ENCODE measurements at places on chromosomes 11 and 22.

DNA sequence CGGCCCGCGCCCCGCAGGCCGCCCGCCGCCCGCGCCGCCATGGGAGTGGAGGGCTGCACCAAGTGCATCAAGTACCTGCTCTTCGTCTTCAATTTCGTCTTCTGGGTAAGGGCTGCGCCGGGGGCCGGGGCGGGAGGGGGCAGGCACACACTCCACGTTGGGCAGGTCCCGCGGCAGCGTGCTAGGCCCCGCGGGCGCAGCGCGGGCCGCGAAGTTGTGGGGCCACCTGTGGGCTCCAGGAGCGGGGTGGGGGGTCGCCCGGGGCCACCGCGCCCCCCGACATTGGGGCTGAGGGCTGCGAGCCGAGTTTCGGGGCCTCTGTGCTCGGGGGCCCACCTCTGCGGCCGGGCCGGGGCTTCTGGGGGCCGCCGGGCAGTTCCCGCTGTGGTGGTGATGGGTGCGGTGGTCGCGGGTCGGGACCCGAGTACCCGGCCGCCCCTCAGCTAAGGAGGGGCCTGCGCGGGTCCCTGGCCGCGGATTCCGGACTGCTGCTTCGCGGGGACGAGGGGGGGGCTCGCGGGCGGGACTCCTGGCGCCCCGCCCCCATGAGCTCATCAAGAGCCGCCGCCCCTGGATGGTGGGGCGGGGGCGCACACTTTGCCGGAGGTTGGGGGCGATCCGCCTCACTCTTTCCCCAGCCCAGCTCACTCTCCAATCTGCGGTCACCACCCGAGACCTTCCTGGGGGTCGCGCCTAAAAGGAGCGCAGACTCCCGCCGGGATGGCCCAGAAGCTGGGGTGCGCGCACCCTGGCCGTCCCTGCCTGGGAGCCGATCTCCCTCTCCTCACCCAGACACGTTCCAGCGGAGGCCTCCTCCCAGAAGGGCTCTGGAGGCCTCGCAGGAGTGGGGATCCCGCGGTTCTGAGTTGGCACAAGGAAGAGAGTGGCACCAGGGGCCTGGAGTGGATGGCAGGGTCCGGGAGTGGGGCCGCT is 667 bp downstream of the CD81 start:
- peak; percentile 60 for DNase-seq

DNA sequence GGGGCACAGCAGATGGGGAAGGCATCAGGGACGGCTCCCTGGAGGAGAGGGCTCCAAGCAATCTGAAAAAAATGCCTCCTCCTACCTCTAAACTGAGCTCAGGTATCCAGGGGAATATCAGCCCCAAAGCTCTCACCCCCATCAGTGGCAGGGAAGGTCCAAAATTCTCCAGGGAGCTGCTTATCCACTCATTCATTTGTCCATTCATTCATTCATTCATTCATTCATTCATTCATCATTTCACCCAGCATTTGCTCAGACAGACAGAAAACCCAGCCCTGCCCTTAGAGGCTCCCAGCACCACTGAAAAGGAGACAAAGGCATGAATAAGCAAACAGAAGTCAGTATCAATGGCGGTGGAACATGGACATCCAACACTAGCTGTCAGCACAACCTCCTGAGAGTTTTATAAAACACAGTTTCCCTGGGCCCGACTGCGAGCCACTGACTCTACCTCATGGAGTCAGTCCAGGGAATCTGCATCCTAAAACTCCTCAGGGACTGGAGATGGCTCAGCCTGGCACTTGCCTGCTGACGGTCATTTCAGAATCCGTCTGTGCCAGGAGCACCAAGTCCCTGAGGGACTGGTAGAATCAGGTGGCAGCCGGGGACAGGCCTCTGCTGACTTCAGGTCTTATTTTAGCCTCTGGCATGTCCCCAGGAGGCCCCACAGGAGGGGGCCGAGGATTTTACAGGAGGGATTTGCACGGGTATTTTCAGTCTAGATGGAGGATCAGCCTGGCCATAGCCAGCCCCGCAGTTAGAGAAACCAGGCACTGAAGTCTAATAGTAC is 164.6 kb downstream of the MN1 start:
- no peak for DNase-seq

DNA sequence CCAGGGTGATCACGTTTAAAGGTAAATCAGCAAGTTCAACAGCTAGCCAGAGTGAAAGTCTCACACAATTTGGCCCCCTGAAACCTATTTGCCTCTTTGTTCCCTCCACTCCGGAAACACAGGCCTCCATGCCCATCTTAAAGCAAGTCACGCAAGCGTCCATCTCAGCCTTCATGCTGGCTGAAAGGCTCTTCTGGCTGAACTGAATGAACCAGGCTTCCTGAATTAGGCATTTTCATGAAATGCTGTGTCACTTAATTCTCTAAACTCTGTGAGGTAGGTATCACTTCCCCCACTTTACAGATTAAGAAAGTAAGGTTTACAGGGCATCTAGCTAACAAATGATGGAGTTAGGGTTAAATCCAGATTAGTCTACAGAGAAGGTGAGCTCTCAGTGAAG is 1.4 kb downstream of the SLC25A17 start:
- no peak for DNase-seq

DNA sequence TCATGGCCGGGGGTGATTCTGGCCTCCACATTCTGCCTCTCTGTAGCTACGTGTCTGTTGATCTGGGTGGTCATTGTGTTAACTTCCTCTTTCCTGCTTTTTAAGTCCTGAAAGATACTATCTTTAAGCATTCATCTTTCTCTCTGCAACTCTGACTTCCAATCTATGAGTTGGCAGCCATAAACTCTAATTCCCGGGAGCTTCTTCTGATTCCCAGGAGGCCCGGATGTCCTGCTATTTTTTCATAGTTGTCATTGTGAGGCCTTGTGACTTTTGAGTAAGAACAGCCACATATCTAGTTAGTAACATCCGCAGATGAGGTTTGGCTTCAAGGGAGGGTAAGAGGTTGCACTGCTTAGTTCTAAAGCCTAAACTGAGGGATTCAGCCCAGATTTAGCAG is 107.8 kb downstream of the SYN3 start:
- no peak for DNase-seq

DNA sequence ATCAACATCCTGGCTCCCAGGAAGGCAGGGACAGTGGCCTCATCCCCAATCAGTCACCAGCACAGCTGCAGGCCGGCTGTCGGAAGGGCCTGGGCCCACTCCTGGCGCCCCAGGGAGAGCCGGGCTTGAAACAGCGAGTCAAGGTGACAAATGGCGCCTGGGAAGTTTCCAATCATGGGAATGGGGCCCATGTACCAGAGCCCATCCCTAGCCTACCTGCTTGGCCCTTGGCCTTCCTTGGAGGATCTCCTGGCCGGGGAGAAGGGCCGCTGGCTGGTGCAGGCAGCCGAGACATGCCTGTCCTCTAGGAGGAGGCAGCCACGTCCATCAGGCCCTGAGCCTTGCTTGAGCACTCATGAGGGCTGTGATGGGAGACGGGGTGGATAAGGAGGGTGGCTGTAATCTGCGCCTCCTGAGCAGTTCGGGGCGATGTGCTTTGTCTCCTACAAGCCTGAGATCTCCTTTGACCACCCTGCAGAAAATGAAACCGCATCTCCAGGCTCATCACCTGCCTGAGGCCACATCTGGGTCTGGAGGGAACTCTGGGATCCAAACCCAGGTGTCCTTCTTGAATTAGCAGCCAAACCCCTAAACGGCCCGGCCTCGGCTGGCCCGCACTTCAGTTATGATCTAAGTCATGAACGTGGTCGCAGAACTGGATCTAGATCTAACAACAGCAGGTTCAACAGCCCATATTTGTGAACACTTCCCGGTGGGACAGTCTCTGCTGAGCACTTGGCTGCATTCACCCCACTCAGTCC is 862.0 kb downstream of the TBC1D22A start:
- no peak for DNase-seq

- DNase-seq, result no peak
These were observed 25.6 kb downstream of the OR2AG2 start for GRCh38 chr11:6746086-6746618.

GRCh38 chr11:129315781-129316579 is 59.7 kb upstream of the BARX2 start:
- DNase-seq, result no peak

- DNase-seq, result no peak
These were observed 5.2 kb downstream of the PPFIBP2 start for GRCh38 chr11:7518811-7519562.

DNA sequence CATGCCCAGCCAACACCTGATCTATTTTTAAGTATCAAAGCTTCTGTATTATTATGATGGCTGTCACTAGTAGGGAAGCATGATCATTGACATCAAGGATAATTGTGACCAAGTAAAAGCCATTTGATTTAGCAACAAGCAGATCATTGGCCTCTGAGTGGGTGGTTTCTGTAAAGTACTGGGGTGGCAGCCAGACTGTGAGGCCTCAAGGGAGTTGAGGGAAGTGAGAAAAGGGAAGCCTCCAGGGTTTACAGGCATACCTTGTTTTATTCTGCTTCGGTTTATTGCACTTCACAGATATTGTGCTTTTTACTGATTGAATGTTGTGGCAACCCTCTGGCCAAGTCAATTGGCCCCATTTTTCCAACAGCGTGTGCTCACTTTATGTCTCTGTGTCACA is 60.1 kb downstream of the PRR5L start:
- DNase-seq, result no peak

GRCh38 chr11:124961972-124962609 is 8.1 kb downstream of the CCDC15 start:
- no peak for DNase-seq

- peak; percentile 84 for DNase-seq
These were observed 19.2 kb upstream of the TALDO1 start for GRCh38 chr11:727859-728748.

DNA sequence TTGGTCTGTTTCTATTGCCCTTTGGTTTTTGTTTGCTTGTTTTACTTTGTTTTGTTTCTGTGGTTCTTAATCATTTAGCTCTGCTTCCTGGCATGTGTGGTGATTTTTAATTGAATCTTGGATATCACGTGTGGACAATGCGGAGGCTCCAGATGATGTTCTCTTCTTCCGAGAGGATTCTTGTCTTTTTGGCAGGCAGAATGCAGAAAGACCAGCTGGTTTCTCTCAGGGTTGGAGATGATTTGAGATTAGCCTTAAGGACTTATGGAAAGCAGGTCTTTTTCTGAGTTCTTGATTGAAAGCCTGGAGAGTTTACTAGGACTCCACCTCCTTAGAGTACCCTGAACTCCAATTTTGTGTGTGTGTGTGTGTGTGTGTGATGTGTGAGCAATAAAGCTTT is 21.0 kb upstream of the ANO1 start:
- no peak for DNase-seq

GRCh38 chr22:30481711-30482110 is 9.9 kb upstream of the SEC14L3 start:
- no peak for DNase-seq

GRCh38 chr22:22099833-22100812 is 117.5 kb upstream of the TOP3B start:
- DNase-seq, result no peak

GRCh38 chr11:73833067-73833466 is 43.6 kb downstream of the COA4 start:
- DNase-seq, result no peak
